ENCODE measurements at places on chromosomes 4 and X.

GRCh38 chrX:50081282-50081889, 119.4 kb downstream of the AKAP4 start:
- H3K27me3 ChIP-seq, result no peaks in the 10 kb centered on the region
- no peaks in the 10 kb centered on the region for H3K36me3 ChIP-seq
- DNase-seq, result no peak
- H3K27ac ChIP-seq, result no peak overlapping the region
- no peaks in the 10 kb centered on the region for H3K4me1 ChIP-seq

DNA sequence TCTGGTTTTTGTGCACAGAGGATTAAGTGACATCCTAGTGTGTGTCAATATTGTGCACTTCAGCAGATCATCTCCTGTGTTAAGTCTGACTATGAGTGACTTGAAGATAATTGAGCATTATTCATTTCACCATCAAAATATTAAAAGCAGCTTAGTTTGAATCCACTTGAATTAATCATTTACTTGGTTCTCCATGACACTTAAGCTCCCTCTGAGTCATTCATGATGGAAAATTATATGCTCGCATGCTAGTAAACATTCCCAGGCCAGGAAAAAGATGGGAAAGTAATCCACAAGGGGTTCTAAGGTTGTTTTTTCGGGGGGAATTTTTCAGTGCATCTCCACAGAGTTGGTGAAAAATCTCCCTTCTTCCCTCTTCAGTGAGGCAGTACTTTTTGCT, 97.2 kb upstream of the EOLA2 start:
- H3K4me3 ChIP-seq, result no peak overlapping the region
- H3K27me3 ChIP-seq, result no peaks in the 10 kb centered on the region
- H3K36me3 ChIP-seq, result no peaks in the 10 kb centered on the region

DNA sequence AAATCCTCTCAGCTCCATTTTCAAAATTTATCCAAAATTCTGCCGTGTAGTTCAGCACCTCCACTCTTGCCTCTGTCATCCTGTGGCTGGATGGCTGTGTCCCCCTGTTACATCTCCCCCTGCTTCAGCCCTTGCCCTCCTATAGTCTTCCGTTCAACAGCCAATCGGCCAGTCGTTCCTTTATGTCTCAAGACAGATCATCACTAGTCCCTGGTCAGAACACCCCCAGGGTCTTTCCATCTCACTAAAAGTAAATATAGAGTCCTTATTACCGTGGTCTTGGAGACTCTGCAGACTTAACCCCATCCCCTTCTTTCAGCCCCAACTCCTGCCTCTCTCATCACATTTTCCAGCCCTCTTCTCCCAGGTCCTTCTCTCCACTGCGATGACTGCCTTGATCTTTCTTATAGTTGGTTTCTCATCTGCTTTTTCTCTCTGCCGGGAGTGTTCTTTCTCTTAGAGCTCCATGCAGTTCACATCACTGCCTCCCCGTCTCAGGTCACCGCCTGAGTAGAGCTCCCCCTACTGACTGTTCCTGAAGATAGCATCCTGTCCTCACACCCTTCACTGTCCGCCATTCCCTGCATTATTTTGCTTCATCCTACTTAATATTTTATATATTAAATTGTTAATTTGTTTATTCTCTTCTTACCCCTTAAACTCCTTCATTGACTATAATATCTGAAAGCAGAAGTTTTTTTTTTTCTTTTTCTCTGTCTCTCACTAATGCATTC, 736.9 kb upstream of the MAGEB2 start:
- no peak overlapping the region for H3K4me3 ChIP-seq
- H3K27me3 ChIP-seq, result peaks cover 6% of the 10 kb centered on the region
- H3K4me1 ChIP-seq, result peaks cover 3% of the 10 kb centered on the region
- no peak overlapping the region for H3K27ac ChIP-seq
- DNase-seq, result no peak
- no peaks in the 10 kb centered on the region for H3K36me3 ChIP-seq

GRCh38 chrX:13128104-13128503, 83.7 kb upstream of the FAM9C start:
- H3K36me3 ChIP-seq, result no peaks in the 10 kb centered on the region
- no peaks in the 10 kb centered on the region for H3K27me3 ChIP-seq
- peaks cover 59% of the 10 kb centered on the region for H3K4me1 ChIP-seq
- H3K27ac ChIP-seq, result no peak overlapping the region
- DNase-seq, result no peak

All from chondrocyte (in vitro differentiated cells).